Natural killer cell (primary cell): ENCODE measurements at places on chromosomes 3 and 15. TPM values are rescaled to one million over a fixed set of nuclear protein-coding genes. Genes with fewer than 3 reads are reported as not detected.

GRCh38 chr3:135860761-135861160 lies 104.8 kb upstream of the PPP2R3A start:
- no peak for DNase-seq
- H3K4me1 ChIP-seq, result no peaks in the 10 kb centered on the region
- H3K36me3 ChIP-seq, result no peaks in the 10 kb centered on the region
- no peak overlapping the region for H3K4me3 ChIP-seq
- H3K27me3 ChIP-seq, result no peaks in the 10 kb centered on the region

DNA sequence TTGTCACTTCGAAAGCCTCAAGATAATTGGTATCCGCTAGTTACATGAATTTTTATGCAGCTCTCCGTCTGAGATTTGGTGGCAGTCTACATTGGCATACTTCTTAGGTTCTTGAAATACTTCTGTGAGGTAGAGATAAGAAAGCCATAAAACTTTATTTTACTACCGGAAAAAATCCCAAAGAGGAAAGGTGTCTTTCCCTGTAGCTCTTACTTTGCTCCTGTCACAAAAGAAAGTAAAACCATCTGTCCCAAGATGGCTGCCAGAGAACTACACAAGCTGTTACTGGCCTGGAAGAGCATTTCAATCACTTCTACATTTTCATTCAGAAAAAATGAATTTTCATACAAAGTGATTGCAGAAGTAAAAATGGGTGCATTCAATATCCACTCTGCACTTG lies 214.8 kb upstream of the ST8SIA2 start:
- H3K4me3 ChIP-seq, result no peak overlapping the region
- H3K27me3 ChIP-seq, result no peaks in the 10 kb centered on the region
- H3K4me1 ChIP-seq, result no peaks in the 10 kb centered on the region

DNA sequence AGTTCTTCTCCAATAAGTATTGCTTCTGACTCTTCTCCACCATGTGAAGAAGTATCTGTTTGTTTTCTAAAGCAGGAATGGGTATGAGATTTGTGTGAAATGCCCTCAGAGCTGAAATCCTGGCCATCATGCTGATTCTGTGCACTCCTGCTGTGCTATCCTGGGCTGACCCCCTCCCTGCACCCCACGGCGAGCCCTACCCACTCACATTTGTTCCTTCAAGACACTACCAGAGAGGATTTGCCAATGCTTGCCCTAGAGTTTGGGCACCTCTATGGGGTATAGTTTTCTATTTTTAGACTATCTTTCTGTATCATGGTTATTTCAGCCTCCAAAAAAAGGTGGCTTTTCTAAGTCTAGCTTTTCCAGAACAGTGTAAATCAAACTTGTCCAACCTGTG lies 18.5 kb downstream of the TXNRD3 start:
- no peaks in the 10 kb centered on the region for H3K36me3 ChIP-seq
- no peaks in the 10 kb centered on the region for H3K4me1 ChIP-seq
- DNase-seq, result no peak
- H3K27me3 ChIP-seq, result no peaks in the 10 kb centered on the region
- H3K4me3 ChIP-seq, result no peak overlapping the region
- H3K27ac ChIP-seq, result no peak overlapping the region

The FBXW12 gene
- 0.25 TPM for total RNA-seq

DNA sequence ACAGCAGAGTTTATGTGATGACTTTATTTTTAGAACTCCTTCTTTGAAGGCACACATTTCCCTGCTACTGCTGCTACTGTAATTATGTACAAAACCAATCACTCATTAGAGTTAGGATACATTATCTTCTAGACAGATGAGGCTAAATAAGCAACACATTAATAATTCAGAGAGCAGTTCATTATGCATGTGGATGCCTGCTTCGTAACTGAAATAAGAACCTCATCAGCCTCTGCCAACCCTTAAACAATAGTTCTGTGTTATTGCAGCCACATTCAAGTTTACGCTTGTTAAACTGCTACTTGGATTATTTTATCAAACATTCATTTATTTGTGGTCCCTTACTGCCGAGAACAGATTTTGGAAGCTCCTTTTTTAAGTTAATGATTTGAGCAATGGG lies 52.5 kb upstream of the C15orf61 start:
- H3K4me3 ChIP-seq, result no peak overlapping the region
- DNase-seq, result no peak
- H3K4me1 ChIP-seq, result no peaks in the 10 kb centered on the region
- no peaks in the 10 kb centered on the region for H3K27me3 ChIP-seq
- no peaks in the 10 kb centered on the region for H3K36me3 ChIP-seq
